Activated T-helper 2 cell treated with anti-CD3 and anti-CD28 coated beads, Interferon-gamma antibody, Interleukin-2, Interleukin-4, amounts not matched to agents 10 μg/mL and 5 μg/mL and 100 μg/mL, durations not matched to agents 14 hours and 24 hours and 36 hours (primary cell): ENCODE measurements at places on chromosomes 1 and 21. TPM values are rescaled to one million over a fixed set of nuclear protein-coding genes. Genes with fewer than 3 reads are reported as not detected.

- no peak for DNase-seq
Measured at GRCh38 chr1:221555689-221556433, 186.0 kb downstream of the DUSP10 start.

- DNase-seq = no peak
Measured at GRCh38 chr1:20061866-20062265, 8.1 kb upstream of the PLA2G5 start.

PLA2G2F gene
- not detected in 2 replicates for total RNA-seq

DNA sequence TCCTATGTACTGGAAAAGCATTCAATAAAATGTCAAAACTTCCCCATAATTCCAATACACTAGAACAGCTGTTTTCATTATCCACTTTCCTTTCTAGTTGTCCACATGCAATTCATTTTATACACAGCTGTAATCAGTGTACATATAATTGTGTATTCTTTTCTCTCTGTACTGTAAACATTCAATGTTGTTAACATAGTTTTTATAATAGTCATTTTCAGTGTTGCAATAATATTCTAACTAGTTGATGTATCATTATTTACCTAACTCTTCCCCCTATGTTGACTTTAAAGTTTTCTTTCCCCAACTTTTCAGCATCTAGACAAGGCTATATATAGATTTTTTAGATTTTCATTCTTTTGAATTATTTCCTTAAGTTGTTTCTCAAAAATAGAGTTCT is 44.4 kb downstream of the DIPK1A start:
- DNase-seq = no peak

- no peak for DNase-seq
Measured at GRCh38 chr1:4752059-4752458, 97.7 kb downstream of the AJAP1 start.
